ENCODE measurements at places on chromosomes 7 and 10. TPM values are rescaled to one million over a fixed set of nuclear protein-coding genes. Genes with fewer than 3 reads are reported as not detected.

The SFMBT2 gene
- 0.05 TPM for total RNA-seq

The TAS2R5 gene
- 0.21 TPM for total RNA-seq

The COL13A1 gene
- total RNA-seq = 33.5 TPM

The FAM171A1 gene
- total RNA-seq = 51.0 TPM

The ANKRD30A gene
- not detected for total RNA-seq

The TSPAN12 gene
- 0.79 TPM for total RNA-seq

The EPHB6 gene
- 0.05 TPM for total RNA-seq

The POLR2J2 gene
- 6.9 TPM for total RNA-seq

The NRCAM gene
- 0.45 TPM for total RNA-seq

The FAM170B gene
- total RNA-seq = not detected

The PARG gene
- 20.0 TPM for total RNA-seq

The EMX2 gene
- not detected for total RNA-seq

The FGF8 gene
- not detected for total RNA-seq

The ZNF37A gene
- 12.5 TPM for total RNA-seq

The LRRD1 gene
- total RNA-seq = not detected

The LHFPL3 gene
- not detected for total RNA-seq

The VWA2 gene
- total RNA-seq = not detected

The TEX47 gene
- not detected for total RNA-seq

The AQP1 gene
- total RNA-seq = 0.46 TPM

The CALHM1 gene
- not detected for total RNA-seq

The PARD3 gene
- total RNA-seq = 24.1 TPM

The CLRN3 gene
- not detected for total RNA-seq

The LBX1 gene
- not detected for total RNA-seq

The DCLRE1A gene
- 4.4 TPM for total RNA-seq

The TMEM130 gene
- 10.9 TPM for total RNA-seq

The HPS6 gene
- 24.4 TPM for total RNA-seq

The OR2A7 gene
- not detected for total RNA-seq

The HTR7 gene
- total RNA-seq = 0.21 TPM

The HABP2 gene
- total RNA-seq = not detected

The NHLRC2 gene
- 25.2 TPM for total RNA-seq

The FRMD4A gene
- total RNA-seq = 119 TPM

The GIMAP7 gene
- not detected for total RNA-seq

The CPEB3 gene
- total RNA-seq = 1.1 TPM

The CDC14C gene
- total RNA-seq = not detected

The RADIL gene
- not detected for total RNA-seq

The ATP6V0E2 gene
- total RNA-seq = 46.6 TPM

The PNLIP gene
- not detected for total RNA-seq

The DYNC1I1 gene
- total RNA-seq = 0.08 TPM

The EIF5AL1 gene
- 0.27 TPM for total RNA-seq

The CCDC6 gene
- 32.1 TPM for total RNA-seq

The UPK3B gene
- not detected for total RNA-seq

The GPR26 gene
- total RNA-seq = not detected

The EVX1 gene
- not detected for total RNA-seq

The MACC1 gene
- total RNA-seq = not detected

The SNX10 gene
- total RNA-seq = not detected

The MPP7 gene
- 0.87 TPM for total RNA-seq

The WEE2 gene
- not detected for total RNA-seq

The SH2D4B gene
- total RNA-seq = not detected

The MALRD1 gene
- total RNA-seq = not detected

The PLCE1 gene
- 0.60 TPM for total RNA-seq

The NUPR2 gene
- total RNA-seq = not detected

Measured in HFFc6 (cell line).